Liver (tissue), 10 donors: ENCODE measurements at places on chromosomes 5 and 9. TPM values are rescaled to one million over a fixed set of nuclear protein-coding genes. Genes with fewer than 3 reads are reported as not detected.

DNA sequence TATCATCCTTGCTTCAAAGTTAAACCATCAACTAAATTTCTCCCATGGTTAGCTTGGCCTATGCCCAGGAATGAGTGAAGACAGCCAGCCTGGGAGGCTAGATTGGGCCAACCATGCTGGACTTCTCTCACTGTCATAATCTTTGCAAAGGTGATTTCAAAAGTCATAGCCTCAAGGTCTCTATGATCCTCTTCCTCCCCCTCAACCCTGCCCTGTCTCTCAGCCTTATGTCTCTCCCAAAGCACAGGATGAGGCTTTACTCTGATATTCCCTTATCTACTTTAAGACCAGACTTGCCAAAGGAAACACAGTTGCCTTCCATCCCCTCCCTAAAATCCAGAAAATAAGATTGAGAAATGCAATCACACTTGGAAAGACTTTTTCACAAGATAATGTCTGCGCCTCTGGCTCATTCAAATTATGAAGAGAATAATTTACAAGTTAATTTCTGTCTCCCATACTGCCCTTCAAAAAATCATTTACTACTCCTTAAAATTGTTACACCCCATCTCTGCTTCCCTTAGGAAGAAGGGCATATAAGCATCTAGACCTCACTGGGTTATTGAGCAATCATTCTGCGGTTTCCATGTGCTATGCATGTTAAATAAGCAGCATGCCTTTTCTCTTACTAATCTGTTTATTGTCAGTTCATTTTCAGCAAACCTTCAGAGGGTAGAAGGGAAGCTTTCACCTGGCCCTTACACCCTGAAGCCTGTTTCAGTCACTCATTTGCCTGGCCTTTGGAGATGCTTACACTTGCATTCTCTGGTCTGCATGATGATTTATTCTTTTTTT is 113.8 kb upstream of the ANKRD55 start:
- H3K36me3 ChIP-seq: no peaks in the 10 kb centered on the region
- no peak for DNase-seq
- no peaks in the 10 kb centered on the region for H3K27me3 ChIP-seq
- H3K4me1 ChIP-seq: no peaks in the 10 kb centered on the region
- H3K4me3 ChIP-seq: no peak overlapping the region

GRCh38 chr9:31027678-31028077 is 1356.8 kb upstream of the ACO1 start:
- H3K36me3 ChIP-seq: no peaks in the 10 kb centered on the region
- no peaks in the 10 kb centered on the region for H3K27me3 ChIP-seq
- no peak overlapping the region for H3K4me3 ChIP-seq
- no peak overlapping the region for H3K27ac ChIP-seq

AK3 gene
- 70.6 TPM for polyA plus RNA-seq

DNA sequence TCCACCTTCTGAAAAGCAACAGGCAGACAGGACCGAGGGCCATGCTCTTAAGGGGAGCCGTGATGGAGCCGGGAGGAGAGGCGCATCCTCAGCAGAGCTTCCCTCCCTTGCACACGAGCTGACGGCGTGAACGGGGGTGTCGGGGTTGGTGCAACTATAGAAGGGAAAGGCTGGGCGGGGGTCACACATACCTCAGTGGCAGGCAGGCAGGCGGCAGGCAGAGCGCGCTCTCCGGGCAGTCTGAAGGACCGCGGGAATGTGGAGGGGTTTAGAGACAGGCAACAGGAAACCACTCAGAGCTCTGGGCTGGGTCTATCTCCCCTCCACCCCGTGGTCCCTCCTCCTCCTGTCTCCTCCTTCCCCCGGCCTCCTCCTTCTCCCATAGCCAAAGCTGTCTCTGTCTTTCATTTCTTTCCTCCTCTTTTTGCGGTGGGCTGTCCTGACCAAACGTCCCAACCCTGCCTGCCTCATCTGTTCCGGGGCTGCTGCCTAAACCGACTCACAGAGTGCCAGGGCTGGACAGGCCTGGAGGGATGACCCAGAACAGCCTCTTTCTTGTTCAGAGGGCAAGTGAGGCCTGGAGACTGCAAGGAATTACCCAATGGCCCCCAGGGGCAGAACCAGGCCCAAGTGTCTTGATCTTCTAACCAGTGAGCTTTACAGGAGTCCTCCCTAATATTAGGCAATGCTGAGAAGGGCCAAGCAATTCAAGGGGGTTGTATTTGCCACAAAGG is at the start of gene SPARC:
Gene SPARC (minus strand): TSS at position 242 of the 734 bp plus-strand sequence. CDS start 10,727 bp downstream, outside the sequence.
- H3K36me3 ChIP-seq: no peaks in the 10 kb centered on the region
- peak; percentile 43 for DNase-seq
- H3K4me3 ChIP-seq: peak within 1 kb of the TSS; percentile 57
- H3K27me3 ChIP-seq: no peaks in the 10 kb centered on the region
- H3K4me1 ChIP-seq: no peaks in the 10 kb centered on the region

- H3K4me1 ChIP-seq: peaks cover 19% of the 10 kb centered on the region
- no peaks in the 10 kb centered on the region for H3K27me3 ChIP-seq
- no peak for DNase-seq
Measured at GRCh38 chr9:87604886-87605588, 107.4 kb downstream of the DAPK1 start.

- H3K4me3 ChIP-seq: no peak overlapping the region
- no peak for DNase-seq
- no peaks in the 10 kb centered on the region for H3K27me3 ChIP-seq
- no peaks in the 10 kb centered on the region for H3K4me1 ChIP-seq
Measured at GRCh38 chr9:12643686-12644085, 49.5 kb upstream of the TYRP1 start.

MEIKIN gene
- polyA plus RNA-seq: not detected

DNA sequence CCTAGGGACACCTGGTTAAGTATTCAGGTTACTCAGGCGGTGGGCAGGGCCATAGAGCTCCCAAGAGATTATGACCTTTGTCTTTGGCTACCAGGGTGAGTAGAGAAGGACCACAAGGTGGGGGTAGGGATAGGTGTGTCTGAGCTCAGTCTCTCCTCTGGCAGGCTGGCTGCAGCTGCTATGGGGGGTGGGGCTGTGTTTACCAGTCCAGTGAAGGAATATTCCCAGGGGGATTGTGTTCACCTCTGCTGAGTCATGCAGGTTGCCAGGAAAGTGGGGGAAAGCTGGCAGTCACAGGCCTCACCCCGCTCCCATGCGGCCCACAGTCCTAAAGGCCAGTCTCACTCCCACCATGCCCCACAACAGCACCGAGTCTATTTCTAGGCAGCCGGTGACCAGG is 53.6 kb upstream of the POU5F2 start:
- no peak overlapping the region for H3K4me3 ChIP-seq
- no peaks in the 10 kb centered on the region for H3K4me1 ChIP-seq
- no peak for DNase-seq

DNA sequence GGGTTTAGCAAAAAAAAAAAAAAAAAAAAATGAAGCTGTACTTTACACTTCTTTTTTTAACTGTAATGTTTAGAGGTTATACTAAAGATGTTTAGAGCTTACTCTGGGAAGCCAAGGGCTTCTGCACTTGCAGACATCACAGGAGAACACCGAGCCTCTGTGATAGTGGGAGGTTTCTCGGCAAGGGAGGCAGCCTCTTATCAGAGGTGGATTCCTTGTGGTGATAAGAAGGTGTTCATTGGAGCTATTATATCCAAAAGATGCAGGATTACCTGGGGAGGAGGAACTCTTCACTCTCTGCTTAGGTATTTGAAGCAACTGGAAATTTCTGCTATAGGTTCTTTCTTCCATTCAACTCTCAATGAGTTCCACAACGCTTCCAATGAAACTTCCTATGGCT is 171.2 kb upstream of the SLC12A2 start:
- H3K27me3 ChIP-seq: no peaks in the 10 kb centered on the region
- DNase-seq: no peak
- no peak overlapping the region for H3K27ac ChIP-seq
- H3K4me1 ChIP-seq: no peaks in the 10 kb centered on the region
- no peak overlapping the region for H3K4me3 ChIP-seq

LHX3 gene
- polyA plus RNA-seq: not detected

- DNase-seq: no peak
- no peaks in the 10 kb centered on the region for H3K27me3 ChIP-seq
- no peak overlapping the region for H3K4me3 ChIP-seq
Measured at GRCh38 chr9:117555964-117556629, 141.2 kb upstream of the ASTN2 start.
